Stimulated activated CD8-positive, alpha-beta memory T cell treated with anti-CD3 and anti-CD28 coated beads, Interleukin-7, amount 100 ng/mL, for 1 hour (primary cell): ENCODE measurements at places on chromosomes 2 and 18.

DNA sequence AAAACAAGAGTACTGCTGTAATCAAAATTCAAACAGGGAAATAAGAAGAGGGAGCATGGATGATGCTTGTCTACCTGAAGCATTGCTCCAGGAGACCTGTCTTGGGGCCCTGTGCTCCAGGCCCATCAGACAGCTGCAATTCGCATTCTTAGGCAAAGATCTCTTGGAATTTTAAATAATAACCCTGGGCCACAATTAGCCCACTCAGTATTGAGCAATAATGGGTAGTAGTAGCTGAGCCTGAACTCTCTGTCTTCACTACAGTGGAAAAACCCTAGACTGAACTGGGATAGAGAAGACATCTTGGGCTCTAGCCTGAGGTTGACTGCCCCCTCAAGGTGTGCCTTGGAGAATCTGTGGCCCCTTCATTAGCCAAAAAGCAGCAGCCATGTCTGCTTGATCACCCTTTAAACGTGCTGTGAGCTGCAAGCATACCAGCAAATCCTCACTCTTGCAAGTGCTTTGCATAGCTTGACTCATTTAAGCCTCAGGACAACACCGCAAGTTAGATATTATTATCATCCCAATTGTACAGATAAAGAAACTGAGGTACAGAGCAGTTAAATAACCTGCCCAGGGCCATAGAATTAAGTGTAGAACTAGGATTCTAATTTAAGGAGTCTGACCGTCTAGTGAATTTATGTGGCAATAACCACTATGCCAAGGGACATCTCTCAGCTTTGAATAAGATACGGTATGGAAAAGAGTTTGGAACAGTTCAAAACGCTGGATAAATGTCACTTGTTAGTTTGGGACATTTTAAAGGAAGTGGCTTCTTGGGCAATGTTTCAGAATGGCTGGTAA lies 69.0 kb downstream of the DDX1 start:
- DNase-seq: no peak

GRCh38 chr2:34875091-34875745 lies 1276.1 kb upstream of the FAM98A start:
- DNase-seq: no peak

DNA sequence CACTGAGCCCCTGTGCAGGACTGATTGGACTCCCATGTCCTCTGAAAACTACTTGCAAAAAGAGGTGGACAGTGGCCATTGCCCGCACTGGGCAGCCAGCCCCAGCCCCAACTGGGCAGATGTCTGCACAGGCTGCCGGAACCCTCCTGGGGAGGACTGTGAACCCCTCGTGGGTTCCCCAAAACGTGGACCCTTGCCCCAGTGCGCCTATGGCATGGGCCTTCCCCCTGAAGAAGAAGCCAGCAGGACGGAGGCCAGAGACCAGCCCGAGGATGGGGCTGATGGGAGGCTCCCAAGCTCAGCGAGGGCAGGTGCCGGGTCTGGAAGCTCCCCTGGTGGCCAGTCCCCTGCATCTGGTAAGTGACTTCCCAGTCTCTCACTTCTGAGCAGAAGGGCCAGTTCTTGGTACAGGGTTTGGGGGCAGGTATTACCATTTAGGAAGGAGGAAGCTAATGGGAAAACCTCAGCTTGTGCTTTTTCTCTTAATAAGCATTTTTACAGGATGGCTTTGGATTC lies 44.1 kb downstream of the TNFRSF11A start:
- DNase-seq: no peak

DNA sequence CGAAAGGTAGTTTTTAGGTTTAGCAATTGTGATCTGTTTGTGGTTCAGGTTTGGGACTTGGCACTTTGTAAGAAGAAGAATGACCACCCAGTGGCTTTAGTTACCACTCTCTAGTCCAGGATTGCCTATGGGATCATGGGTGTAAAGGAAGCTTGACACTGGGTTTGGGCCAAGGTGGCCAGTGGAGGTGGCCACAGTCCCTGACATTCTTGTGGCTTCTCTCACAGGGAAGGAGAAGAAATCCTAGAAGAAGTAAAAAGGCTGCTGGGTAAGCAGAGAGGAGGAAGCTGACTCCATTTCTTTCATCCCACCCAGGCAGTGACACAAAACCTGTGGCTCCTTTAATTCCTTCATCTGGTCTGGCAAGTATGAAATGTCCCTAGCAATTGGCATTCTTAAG lies 394.7 kb downstream of the CLIP4 start:
- DNase-seq: no peak

DNA sequence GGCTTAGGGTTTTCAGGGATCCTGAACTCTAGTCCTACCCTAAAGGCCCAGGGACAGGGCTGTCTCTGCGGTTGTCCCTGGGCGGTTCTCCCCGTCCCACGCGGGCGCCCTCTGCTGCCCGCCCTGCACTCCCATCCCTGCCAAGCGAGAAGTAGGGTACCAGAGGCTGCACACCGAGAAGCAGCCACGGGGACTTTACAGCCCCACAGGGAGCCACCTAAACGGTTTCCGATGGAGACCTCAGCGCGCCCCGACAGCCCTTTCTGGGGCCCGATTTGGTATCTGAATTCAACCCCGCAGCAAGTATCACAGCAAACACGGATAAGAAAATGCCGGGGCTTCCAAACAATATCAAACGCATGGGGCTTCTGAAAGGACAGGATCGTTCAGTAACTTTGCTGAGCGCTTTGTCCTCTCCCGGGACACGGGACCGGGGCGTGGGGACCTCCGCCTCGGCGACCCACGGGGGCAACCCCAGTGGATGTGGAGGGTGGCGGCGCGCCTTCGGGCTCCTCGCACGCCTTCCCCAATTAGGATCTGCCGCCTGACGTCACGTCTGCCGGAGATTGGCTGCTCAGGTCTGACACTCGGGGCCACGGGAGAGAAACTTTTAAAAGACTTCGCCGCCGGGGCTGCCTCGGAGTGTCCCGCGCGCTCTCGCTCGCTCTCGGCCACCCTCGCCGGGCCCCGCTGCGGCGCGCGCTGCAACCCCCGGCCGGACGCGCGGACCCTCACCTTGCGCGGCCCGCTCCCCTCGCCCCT lies at the start of gene LTBP1:
LTBP1 (plus strand) TSS at position 640 of the 762 bp plus-strand sequence. CDS start 372 bp downstream, outside the sequence.
- no peak for DNase-seq

DNA sequence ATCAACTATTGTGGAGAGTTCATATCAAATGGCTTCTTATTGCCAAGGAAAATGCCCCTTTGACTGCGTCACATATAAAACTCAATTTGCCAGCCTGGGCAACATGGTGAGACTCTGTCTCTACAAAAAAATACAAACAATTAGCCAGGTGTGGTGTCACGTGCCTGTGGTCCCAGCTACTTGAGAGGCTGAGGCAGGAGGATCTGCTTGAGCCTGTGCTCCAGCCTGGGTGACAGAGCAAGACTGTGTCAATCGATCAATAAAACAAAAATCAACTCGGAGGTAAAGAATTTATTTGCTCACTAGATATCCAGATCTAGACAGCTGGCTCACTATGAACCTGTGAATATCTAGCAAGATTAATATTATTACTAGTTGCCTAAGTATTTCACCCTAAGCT lies 1.7 kb upstream of the ZCCHC2 start:
- DNase-seq: no peak

GRCh38 chr2:131517106-131517831 lies 10.4 kb upstream of the CCDC74A start:
- DNase-seq: no peak

DNA sequence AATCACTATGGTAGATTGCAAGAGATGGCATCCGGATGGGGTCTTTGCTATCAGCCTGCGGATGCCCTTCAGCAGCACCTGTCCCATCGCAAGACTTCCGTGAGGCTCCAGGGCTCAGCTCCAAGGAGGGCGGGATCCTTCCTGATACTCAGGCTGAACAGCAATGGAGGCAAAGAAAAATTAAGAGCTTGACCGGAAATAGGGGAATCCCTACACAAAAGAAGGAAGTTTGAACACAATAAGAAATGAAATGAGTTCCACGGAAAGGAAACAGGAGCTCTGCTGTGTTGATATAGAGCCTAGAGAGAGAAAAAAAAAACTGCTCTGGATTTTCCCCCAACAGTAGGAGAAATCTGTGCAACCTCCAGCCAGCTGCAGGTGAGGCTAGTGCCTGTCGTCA lies 91.9 kb downstream of the ARL4C start:
- no peak for DNase-seq

- DNase-seq: no peak
Measured at GRCh38 chr2:201795607-201796477, 10.5 kb upstream of the CDK15 start.

GRCh38 chr18:79850731-79851130 lies 53.0 kb downstream of the KCNG2 start:
- no peak for DNase-seq

DNA sequence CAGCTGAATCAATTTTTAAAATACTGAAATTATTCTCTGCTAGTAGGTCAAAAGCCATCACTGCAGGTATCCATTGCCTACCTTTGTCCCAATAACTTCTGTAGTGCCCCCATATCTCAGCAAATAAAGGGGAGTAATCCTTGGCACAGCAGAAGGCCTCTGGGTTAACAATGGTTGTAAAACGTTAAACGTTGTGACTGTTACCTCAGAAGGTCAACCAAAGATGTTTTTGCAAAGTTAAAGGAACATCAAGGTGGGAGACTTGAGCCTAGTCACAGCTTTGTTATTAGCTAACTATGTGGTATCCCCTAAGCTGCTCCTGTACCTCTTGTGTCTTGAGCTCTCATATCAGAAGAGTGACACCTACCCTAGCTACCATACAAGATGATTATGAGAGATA lies 60.5 kb downstream of the COX7A2L start:
- no peak for DNase-seq

DNA sequence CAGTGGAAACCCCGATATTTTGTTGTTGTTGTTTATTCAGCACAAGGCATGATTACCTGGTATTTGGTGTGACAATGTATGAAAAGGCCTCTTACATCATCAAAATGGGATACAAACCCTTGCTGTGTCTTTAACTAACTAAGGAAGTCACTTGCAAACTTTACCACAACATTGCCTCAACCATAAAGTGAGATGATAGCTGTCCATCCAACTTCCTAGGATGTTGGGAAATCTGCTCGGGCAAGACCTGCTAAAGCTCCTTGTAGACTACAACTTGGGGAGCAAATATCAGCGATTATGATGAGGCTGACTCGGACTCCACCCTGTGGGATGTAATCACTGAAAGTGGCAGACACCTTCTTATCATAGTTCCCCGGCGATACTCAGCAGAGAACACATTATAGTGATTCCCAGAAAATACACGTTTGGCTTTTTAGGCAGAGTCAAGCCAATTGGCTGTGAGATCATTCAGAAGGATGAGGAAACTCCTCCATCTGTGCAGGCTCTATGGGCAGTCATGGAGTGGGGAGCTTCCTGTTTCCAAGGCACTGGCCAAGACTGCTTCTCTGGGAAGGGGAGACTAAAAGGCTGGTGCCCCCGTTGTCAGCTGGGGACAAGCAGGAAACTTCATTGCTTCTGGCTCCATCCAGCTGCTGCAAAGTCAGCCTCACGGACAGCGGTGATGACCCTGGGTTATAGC lies 289.0 kb downstream of the RNF144A start:
- DNase-seq: no peak

DNA sequence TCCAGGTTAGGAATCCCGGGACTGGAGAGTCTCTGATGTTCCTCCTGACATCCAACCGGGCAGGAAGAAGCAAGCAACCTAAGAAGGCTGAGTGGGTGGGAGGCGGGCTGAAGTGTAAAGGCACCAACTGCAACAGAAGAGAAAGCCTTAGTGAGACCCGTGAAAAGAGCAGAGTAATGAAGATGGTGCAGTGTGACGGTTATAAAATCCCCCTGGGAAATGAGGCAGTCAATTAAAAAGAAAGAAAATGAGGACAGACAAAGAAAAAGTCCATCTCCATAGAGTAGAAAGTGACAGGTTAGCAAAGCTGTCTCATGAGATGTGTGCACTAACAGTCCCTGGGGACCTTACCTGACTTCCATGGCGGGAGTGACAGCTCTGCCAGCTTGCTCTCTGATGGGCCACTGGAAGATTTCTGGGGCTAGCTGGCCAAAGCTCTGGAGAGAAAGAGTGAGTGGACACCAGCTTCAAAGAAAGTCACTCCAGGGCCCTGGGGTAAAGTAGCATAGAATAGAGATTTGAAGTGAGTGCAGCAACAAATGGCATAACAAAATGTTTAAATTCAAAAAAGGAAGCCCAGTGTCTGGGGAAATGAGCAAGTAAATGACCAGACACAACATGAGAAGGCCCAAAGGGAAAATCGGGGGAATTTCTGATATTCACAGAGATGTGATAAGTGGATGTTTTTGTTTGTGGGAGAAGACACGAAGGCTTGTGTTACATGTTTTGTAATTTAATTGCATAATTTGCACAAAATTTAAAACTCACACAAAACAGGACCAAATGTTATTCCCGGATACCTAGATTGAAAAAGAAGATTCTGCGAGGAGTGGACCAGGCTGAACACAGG lies 44.1 kb upstream of the IGFBP2 start:
- no peak for DNase-seq

DNA sequence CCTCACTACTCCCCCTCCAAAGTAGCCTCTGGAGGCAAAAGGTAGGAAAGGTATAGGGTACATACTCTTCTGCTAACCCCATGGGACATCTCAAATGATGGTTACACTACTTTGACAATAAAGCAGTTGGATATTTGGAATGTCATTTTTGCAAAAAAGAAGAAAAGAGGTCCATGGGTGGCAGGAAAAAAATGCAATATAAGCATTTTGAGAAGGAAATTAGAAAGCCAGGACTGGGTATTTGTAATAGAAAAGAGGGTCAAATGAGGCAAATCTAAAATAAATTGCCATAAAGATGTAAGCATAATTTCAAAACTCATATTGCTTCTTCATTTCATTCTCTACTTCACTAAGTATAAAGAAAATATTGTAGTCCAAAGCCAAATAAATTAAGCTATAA lies 280.2 kb downstream of the NOL4 start:
- no peak for DNase-seq

DNA sequence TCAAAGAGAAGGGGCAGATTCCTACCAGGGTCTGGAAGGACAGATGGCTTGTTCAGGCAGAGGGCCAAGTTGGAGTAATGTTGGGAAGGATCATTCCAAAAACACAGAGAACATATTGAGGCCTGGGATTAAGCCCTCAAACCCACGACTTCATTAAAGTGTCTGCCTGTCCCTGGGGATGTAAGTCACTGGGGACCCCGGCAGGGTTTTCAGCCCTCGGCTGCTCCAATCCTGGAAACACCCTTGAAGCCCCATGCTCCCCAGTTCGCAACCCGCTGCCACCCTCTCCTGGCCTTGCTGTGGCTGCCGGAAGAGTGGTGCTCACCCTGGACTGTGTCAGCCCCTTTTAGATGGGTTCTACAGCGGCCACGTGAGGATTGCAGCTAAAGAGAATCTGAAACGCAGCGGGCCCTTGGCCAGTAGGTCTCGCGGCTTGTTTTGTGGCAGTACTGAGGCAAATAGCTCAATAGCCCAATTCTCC lies 79.9 kb downstream of the EPAS1 start:
- no peak for DNase-seq

DNA sequence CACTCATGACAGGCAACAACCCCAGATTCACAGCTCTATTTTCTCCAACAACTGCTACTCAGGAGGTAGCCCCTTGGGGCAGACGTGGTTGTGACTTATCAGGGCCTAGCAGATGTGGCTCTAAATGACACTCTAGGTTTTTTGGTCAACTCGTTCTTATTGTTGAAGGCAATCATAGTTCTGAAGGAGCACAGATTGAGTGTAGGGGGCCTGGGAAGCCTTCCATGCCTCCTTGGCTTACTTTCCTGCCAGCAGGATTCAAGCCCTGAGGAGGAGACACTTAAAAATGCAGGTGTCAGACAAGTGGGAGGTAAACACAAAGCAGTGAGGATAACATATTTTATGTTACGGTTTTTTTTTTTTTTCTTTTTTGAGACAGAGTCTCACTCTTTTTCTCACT lies 23.5 kb upstream of the SUCLG1 start:
- DNase-seq: no peak

- DNase-seq: no peak
Measured at GRCh38 chr2:185466915-185467314, 271.7 kb upstream of the FSIP2 start.
